ENCODE measurements at places on chromosomes 13 and 19.
A peak's percentile ranks its signal among the peaks of the same experiment; 100 is the strongest.

DNA sequence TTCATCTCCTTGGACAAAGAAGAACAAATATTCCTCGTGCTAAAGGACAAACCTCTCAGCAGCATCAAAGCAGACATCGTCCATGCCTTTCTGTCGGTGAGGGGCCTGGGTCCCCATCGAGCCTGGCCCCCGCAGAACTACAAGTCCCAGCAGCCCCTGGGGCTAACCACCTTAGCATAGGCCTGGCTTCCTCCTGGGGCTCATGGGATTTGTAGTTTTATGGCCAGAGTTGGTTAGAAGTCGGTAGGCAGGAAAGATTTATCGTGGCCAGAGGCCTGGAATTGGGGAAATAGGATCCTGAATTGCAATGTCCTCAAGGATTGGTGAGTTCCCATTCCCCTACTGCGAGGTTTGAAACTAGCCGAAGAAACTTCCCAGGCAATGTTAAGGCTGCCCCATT, 19.6 kb downstream of the TMEM150B start:
- DNase-seq: no peak

DNA sequence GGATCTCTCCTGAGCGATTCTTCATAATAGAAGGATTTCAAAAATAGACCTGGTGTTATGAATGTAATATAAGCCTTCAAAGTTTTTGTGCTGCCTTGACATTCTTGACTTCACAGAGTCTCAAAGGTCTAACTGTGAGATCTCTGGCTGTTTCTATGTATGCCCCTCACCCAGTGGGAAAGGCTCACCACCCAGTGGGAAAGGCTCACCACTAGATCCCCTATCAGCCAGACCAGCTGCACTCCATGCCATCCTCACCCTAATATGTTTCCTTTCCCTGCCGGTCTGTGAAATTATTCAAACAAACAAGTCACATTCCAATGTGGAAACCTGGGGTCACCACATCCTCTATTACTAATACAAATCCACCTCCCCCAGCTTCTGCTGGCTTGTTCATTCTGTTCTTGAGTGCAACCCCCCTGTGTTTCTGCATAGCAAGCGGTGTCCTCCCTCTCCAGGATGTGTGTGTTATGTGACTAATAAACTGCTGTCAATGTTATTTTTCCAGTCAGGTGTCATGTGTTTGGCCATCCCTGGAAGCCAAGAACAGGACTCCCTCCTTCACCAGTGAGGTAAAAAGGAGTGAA, 13.8 kb upstream of the SLITRK1 start:
- no peak for DNase-seq

DNA sequence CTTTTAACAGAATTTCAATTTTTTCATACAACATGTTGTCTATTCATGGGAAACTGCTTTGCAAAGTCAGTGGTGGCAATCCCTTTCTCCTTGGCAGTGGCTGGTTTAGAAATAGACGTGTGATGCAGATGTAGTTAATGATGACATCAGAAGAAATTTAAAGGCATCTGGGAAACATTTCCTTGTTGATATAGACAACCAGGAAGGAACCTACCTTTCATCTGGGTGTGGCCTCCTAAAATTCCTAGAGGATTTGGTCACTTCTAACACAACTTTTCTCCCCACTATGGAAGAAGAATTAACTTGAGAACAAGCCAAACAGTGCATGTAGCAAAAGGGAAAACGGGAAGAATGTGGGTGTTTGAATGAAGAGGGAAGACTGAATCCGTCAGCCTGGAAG, 102.8 kb downstream of the EFNB2 start:
- DNase-seq: no peak

DNA sequence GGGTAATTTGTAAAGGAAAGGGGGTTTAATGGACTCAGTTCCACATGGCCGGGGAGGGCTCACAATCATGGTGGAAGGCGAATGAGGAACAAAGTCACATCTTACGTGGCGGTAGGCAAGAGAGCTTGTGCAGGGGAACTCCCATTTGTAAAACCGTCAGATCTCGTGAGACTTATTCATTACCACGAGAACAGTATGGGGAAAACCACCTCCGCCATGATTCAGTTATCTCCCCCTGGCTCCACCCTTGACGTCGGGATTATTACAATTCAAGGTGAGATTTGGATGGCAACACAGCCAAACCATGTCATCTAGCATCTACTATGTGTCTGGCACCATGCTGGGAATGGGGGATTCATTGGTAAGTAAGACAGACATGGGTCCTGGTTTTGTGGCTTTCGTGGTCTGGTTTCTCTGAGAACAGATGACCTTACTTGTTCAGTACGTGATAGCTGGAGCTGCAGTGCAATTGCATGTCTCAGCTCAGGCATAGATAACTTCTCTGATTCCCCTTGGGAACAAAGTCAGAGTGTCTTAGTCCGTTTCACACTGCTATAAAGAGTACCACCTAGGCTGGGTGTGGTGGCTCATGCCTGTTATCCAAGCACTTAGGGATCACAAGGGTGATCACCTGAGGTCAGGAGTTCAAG, 8.3 kb downstream of the ZNF554 start:
- DNase-seq: no peak

DNA sequence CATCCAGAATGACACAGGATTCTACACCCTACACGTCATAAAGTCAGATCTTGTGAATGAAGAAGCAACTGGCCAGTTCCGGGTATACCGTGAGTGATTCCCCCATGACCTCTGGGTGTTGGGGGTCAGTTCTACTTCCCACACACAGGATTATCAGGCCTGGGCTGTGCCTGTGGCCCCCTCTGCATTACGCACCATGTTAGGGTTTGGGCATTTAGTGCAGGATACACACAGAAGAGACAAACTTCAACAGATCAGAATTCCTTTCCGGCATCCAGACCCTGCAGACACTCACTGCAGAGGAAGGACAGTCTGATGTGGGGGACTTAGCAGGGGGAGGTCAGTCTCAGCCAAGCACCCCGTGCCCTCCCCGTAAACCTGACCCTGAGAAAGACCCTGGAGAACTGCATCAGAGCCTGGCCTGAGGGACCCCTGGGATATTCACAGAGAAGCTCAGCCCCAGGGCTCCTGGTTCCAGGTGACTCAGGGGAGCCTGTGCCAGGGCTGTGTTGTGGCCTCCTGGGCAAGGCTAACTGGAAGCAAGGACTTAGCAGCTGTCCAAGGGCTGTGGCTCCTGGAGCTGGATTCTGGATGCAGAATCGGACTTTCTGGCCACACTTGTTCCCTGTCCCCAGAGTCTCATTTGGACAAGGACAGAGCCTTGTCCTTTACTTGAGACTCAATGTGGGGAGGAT, 1.7 kb downstream of the CEACAM5 start:
- no peak for DNase-seq

DNA sequence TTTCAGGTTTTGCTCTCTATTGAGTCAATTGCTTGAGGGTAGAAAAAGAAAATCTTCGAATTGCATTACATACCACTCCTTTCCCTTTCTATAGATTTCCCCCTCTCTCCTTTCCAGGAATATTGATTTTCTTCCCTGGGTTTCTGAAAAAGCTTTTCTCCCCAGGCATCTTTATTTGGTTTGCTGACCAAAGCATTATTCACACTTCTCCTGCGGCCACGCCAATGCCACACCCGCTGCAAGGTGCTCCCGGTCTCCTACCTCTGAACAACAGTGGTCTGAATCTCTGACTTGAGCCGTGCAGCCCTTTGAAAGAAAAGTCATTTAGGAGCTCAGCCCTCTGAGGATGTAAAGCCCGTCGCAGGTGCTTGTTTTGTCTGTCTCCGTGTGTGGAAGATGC, 350.9 kb upstream of the TMTC4 start:
- DNase-seq: no peak

DNA sequence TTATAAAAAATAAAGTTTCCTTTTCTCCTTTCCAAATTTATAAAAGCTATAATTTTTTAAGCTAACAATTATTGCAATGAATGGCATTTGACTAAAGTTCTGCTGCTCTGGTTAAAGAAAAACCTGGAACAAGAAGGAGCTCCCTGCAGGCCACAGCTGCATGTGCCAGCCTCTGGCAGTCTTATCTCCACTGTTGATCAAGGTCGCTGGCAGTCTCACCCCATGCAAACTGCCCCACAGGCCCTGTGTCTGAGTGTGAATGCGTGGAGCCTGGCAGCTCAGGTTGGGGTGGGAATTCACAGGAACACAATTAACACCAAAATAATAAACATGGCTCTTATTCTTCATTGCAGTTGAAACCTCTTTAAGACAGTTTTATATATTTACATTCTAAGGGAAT, 30.2 kb upstream of the FREM2 start:
- no peak for DNase-seq

DNA sequence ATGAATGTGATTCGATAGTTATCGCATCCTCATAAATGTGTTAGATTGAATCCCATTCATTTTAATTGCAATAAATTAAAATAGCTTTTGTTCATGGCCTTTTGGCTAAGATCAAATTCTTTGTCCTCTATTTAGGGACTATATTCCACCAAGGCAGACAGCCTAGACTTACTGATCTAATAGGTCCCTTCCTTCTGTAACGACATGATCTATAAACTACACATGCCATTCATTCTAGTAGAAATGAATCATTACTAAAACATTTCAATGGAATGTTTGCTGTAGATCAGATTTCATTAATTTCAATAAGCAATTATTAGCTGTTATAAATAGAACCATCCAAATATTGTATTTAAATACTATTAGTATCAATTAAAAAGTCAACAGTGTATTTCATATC, 526.6 kb upstream of the KLHL1 start:
- no peak for DNase-seq

GRCh38 chr19:55058781-55059610, 4.0 kb downstream of the RDH13 start:
- DNase-seq: no peak

DNA sequence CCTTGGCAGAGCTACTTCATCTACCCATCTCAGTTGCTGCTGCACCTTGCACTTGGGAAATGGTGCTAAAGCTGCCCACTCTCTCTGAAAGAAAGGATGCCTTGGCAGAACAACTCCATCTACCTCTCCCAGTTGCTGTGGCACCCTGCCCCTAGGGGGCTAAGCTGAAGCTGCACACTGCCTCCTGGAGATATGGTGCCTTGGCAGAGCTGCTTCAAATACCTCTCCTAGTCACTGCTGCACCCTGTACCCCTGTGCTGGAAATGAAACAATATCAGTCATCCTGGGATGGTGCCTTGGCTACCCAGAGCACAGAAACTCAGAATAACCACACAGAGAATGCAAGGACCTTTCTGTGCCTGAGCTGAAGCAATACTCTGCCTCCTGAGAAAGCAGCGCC, 615.8 kb downstream of the DIAPH3 start:
- no peak for DNase-seq

DNA sequence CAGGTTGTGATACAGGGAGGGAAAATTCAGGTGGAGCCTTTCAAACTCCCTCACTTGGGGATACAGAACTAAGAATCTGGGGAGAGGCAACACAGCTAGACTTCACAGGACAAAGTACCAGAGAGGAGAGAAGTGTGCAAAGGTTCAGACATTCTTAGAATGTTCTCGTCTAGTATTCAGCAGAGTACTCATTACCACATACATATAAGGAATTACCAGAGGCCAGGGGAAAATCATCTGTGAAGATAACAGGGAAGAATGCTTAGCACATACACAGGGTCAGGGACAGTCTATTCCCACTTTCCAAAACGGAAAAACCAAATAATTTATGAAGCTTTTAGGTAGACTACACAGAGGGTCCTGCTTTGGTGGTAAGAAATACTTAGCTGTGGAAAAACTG, 58.1 kb downstream of the TRPC4 start:
- DNase-seq: peak; percentile 41

DNA sequence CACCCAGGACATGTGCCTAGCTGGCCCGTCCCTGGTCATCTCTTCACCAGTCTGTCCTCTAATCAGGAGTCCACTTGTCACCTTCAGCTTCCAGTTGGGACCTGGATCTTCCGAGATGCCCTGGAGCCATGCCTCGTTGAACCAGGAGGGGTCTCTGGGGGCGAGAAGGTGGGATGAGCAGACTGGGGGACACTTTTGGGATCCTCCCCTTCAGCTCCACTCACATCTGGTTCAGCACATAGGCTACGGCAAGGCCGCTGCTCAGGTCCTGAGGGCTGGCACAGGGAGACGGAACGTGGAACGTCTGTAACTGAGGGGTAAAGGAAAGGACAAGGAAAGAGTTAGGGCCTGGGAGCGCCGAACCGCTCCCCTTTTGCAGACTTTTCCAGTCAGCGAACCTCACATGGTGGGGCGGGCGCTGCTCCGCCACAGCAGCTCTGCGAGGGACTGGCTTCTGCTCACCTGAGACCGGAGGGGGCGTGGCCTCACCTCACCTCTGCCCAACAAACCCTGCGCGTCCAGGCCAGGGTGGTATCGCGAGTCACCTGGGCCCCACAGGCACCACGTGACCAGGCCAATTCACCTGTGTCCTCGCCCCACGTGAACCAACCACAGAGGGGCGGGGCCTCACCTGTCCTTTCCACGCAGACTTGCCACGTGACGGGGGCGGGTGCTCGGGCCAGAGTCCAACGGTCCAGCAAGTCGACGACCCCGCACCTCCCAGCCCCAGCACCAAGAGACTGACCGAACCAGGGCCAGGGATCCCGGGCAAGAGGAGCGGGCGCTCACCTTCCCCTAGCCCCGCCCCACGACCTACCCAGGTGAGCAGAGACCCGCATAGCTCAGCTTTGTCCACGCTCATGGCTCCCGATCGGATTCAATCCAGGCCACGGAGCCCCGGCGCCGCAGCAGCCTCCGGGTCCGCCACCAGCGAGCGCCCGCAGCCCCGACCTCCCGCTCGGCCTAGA, at the start of gene HOOK2:
TSS of gene HOOK2 (minus strand) at position 965 of the 968 bp plus-strand sequence. CDS start at position 862, 103 bp downstream.
- DNase-seq: no peak

DNA sequence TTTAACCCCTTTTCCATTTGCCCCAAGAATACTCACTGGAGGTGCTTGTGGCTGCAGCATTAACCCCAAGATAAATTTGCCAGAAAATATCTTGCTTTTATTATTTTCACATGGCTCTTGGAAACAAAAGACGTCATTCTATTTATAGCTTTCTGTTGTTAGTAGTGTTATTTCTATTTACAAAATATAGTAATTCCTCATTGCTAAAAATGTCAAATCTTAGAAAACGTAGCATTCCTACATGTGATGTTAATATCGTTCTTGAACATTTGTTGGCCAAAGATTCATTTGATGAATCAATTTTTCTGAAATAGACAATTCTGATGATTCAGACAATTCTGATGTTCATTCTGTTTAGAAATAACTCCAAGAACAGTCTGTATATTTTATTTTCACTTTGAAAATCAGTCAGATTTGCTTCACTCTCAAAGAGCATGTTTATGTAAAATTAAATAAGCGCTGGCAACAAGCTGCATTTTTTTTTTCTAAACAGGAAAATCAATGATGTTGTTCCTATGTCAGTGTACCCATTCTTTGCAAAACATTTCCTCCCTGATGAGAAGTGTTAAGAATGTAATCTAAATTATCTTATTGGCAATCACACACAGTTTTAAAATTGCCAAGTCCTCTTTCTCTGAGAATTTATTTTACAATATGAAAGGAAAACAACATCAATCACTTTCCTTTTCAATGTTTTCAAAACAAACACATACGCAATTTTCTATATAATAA, 334.0 kb downstream of the KCTD12 start:
- DNase-seq: no peak

GRCh38 chr19:11227195-11227886, 12.1 kb upstream of the ANGPTL8 start:
- no peak for DNase-seq

DNA sequence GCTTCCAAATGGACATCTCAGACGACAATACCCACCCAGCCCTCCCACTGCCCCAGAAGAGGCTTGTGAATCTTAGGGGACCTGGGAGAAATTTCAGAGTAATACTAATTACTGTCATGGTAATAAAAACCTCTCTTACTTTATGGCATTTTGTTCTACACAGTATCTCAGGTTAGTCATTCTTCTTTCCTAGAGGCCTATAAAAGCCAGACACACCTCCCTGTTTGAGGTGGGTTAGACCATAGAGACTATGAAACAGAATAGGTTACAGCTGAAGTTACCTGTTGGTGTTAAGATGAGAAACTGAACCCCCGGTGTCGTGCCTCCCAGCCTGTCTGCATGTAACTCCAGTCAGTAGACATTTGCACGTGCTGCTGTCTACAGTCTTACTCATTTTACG, 113.9 kb downstream of the SLC7A1 start:
- DNase-seq: no peak
